ENCODE measurements at places on chromosomes 12 and 14. TPM values are rescaled to one million over a fixed set of nuclear protein-coding genes. Genes with fewer than 3 reads are reported as not detected.
A peak's percentile ranks its signal among the peaks of the same experiment; 100 is the strongest.

- no peak for DNase-seq
These were observed 30.4 kb downstream of the FBXO34 start for GRCh38 chr14:55301437-55302121.

Gene FLRT2
- 204 TPM for polyA plus RNA-seq

Gene NAA30
- 28.6 TPM for polyA plus RNA-seq

Gene COX8C
- polyA plus RNA-seq: 0.78 TPM

Gene TPI1
- 690 TPM for polyA plus RNA-seq

Gene LRCOL1
- polyA plus RNA-seq: 5.1 TPM

Gene CD69
- 1.6 TPM for polyA plus RNA-seq

- DNase-seq: peak; percentile 64
These were observed 40.7 kb downstream of the LRRIQ1 start for GRCh38 chr12:85076688-85077430.

DNA sequence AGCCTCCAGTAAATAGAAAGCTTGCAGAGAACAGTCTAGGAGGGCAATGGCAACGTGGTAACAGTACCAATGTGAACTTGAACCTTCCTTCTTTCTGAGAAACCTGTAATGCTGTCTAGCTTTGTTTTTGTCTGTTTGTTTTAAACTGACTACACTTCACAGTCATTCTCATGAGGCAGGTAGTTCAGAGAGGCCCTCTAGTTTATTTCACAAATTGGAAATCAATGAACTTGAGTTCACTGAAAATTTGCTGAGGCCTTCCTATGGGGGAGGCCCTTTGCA is 2.9 kb upstream of the ATP2A2 start:
- no peak for DNase-seq

DNA sequence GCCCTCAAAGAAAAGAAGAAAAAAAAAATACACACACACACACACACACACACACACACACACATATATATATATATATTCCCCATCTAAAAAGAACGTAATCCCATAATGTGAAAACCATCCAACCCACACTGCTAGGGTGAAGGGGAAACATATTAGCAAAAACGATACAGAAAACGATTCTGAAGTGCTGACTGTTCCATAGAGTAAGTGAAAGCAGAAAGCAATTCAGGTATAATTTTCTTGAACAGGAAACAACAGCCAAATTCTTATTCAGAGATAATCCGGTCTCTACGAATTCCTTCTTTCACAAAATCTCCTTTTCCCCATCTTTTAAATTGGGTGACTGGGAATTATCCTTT is 393.5 kb downstream of the NOVA1 start:
- DNase-seq: no peak

GRCh38 chr12:110733089-110733715 is 9.5 kb downstream of the PPP1CC start:
- no peak for DNase-seq

Gene ADGRD1
- polyA plus RNA-seq: 16.2 TPM

DNA sequence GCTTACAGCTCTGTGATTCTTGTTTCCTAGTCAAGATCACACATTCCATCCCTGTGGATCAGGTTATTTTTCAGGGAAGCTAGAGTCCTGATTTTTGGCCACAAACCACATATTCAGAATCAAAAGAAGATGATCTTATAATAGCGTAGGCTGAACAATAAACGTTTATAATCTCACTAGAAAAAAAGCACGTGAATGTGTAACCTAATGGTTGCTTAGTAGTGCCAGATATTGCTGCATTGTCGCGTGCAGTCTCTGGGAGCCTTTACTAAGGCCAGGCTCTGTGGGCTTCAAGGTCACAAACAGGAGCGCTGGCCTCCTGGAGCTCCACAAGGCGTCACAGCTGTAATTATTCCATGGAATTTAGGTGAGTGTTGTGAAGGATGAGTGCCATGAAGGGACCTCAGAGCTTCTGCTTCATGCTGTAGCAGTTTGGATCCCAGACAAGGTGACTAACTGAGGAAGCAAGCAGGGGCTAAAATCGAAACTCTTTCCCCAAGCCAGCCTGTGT is 17.4 kb downstream of the CDKN1B start:
- no peak for DNase-seq

- DNase-seq: no peak
These were observed 176.6 kb downstream of the NRXN3 start for GRCh38 chr14:78346747-78347146.

GRCh38 chr12:21940549-21941505 is at the start of gene ABCC9:
ABCC9 (minus strand) TSS chr12:21941426; CDS start chr12:21936674, 4,752 bp downstream.
- peak; percentile 77 for DNase-seq

DNA sequence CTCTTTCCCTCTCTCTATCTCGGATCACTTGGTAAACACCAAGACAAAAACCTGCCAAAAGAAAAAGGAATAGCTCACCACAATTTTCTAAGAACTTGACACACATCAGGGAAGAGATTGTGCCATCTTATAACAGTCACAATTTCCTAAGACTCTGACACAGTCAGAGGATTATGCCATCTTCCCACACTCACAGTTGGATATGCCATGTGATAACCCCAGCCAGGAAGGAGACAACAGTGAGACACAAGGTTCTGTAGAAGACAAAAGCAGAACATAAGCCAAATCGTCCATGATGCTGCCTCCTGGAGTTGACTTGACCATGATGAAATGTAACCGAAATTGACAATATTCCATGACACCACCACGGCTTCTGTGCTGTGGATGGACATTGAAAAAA is 2.8 kb upstream of the CLEC9A start:
- DNase-seq: no peak

- DNase-seq: no peak
These were observed 96.1 kb upstream of the ANO4 start for GRCh38 chr12:100698518-100698917.

Gene CEP83
- 25.7 TPM for polyA plus RNA-seq

DNA sequence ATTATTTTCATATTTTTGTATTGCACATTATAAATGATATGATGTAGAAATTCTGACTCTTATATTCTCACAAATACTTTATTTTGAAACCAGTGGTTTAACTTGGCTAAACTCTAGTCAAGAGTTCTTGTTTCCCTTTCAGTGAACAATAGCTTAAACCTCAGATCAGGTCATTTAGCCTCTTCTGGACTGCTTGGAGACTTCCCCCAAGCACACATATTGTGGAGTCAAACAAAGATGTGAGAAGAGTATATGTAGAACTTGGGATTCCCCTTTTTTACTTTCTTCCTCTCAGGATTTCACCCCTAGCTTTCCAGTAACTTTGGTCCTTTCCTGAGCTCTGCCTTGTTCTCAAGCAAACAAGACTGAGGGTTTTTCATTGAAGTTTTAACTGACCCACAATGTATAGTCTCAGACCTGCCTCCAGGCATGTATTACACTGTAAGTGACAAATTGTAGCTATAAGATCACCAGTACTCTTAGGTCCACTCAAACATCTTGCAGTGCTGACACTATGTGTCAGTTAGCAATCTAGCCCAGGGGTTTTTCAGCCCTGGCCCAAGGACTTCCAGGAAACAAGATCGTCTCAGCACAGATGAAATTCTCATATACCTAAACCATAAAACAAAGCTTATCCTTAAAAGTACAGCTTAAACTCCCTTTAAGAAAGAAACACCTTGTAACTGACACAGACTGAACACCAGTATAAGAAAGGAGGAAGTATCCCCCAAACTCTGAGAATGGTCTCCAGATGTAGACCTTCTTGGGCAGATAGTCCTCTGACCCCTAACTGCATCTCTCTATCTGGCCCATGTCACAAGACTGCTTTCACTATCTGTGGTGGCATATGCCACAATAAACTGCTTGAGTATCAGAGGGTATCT is 98.6 kb downstream of the SLC6A15 start:
- DNase-seq: no peak

GRCh38 chr14:95402176-95402575 is 82.5 kb upstream of the CLMN start:
- no peak for DNase-seq

DNA sequence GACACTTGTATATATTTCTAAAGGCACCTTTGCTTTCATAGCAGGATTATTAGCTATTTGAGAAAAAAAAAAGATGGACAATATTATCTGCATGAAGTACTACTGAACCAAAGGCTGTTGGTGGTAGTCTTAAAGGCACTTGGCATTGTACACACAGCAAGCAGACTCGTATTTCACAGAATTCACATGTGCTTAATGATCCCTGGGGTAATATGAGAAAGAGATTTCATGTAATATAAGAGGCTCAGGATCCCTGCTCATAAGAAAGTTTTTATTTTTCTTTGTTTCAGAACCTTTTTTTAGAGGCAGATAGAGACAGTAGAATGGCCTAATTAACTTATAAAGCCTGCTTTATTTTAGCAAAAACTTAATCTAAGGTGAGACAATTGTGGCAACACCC is 59.5 kb downstream of the SYNE2 start:
- peak; percentile 61 for DNase-seq

Gene SYNJ2BP
- polyA plus RNA-seq: 43.6 TPM

Gene B4GALNT1
- polyA plus RNA-seq: 0.87 TPM

DNA sequence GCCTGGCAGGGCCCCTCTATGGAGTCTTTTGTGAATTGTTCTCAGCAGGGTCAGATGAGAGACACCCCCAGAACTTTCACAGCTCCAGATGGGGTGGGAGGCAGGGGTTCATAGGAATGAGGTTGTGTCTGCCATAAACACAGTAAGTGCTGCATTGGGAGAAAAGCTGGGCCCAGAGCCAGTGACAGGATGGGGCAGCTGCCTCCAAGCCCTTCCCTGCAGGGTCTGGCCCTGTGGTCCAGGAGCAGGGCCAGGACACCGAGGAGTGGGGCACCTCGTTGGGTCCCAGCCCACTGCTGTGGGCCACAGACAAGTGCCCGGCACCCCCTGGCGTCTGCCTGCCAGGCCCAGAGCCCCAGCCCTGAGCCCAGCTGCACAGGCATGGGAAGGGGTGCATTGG is 13.3 kb downstream of the INF2 start:
- no peak for DNase-seq

DNA sequence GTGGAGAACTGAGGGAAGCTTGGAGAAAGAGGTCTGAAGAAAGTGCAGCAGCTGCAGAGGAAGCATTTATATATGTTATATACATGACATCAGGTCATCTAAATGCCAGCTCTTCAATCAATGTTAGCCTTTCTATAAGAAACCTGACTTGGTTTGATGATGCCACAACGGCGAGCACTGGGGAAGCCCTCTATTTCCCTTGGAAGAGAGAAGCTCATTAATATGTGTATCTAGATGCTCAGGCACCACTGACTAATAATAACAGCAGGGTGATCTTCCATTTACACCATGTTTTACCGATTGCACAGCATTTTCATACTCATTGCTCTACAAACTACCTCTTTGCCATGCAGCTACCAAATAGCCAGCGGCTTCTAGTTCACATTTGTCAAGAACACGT is 811 bp downstream of the ACYP1 start:
- no peak for DNase-seq

Gene FAM186B
- 0.93 TPM for polyA plus RNA-seq

- DNase-seq: no peak
These were observed 66.9 kb downstream of the GALNT9 start for GRCh38 chr12:132262256-132263060.

Gene FGD4
- polyA plus RNA-seq: 10.6 TPM

GRCh38 chr12:45354399-45354798 is 138.5 kb downstream of the ANO6 start:
- DNase-seq: no peak

DNA sequence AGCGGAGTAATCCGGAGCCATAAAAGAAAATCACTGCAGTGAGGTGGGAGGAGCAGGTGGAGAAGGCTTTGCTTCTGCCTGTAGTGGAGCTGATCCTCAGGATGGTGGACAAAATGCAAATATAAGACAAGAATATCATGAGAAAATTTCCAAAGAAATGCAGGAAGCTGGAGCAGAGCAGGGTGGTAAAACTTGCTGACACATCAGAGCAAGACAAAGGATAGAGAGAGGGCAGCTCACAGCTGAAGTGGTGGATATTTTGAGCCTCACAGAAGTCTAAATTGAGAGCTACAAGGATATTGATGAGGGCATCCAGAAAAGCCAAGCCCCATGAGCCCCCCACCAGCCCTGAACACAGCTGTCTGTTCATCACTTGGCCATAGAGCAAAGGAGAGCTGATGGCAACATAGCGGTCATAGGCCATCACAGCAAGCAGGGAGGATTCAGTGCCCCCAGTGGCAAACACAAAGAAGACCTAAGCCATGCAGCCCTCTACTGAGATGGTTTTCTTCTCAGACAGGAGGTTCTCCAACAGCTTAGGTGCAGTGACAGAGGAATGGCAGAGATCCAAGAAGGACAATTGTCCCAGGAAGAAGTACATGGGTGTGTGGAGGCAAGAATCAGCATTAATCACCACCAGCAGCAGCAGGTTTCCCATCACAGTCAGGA is 30.0 kb upstream of the ANP32D start:
- DNase-seq: no peak

DNA sequence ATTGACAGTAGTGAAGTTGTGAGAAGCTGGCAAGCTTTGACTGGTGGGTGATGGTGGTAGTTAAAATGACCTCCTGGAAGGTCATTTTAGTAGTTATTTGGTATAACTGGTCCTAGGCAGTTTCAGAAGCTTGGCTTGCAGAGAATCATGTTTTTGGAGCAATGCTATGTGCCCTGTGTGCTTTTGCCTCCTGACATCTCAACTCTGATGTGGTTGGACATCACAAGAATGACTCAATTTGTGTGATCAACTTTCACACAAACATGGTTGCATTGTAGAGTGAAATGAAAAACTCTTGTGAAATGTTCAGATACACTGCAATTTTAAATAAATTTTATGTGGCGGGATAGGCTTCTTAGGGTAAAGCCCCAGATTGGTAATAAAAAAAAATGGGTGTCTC is 8.3 kb upstream of the ABCD2 start:
- DNase-seq: no peak

- DNase-seq: no peak
These were observed 22.0 kb downstream of the TSPAN8 start for GRCh38 chr12:71135812-71136176.

DNA sequence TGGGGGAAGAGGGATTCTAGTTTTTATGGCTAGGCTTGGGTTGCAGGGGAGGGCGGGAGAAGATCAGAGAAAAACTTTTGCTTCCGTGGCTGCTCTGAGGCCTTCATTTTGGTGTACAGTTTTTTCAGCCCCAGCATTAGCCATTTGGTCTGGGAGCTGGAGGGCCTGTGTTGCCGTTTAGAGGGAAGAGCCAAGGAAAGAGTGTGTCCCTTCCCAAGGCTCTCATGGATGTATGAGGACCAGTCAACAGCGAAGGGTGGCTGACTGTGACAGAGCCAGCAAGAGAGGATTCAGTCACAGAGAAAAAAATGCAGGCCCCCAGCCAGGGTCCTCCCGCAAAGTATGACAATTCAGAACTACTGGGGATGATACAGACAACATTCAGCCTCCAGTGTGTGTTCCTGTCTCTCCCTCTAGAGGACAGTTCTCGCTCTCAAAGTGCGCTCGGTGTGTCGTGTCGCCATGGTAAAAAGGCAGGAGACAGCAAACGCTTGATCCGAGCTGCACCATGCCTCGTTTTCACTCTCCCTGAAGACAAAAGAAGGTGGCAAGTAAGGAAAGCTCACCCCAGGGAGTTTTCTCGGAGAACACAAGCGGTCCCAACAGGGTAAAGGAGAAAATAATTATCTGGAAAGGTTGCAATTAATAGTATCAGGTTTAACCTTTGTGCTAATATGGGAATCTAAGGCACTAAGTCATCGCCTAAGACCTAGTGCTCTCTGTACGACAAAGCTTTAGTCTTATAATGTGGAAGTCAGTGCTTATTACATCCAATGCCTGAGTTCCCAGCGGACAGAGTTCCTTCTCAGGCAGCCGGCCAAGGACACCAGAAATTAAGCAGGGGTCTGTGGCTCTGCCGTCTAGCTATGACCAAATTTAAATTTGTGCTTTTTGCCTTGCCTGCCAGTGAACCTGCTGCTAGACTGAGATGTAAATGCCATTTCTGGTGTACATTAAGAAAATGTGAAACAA is 157.3 kb upstream of the PLXNC1 start:
- DNase-seq: peak; percentile 66

GRCh38 chr14:98791661-98792060 is 480.3 kb downstream of the BCL11B start:
- no peak for DNase-seq

Gene SERPINA9
- polyA plus RNA-seq: not detected

Gene TMEM30B
- 13.2 TPM for polyA plus RNA-seq

Measured in renal pelvis (tissue), 12 donors.